Brain (organoid and tissue), 16 donors: ENCODE measurements at places on chromosomes 6 and 20. TPM values are rescaled to one million over a fixed set of nuclear protein-coding genes. Genes with fewer than 3 reads are reported as not detected.

Gene ZFP57
- 0.17 TPM for polyA plus RNA-seq

Gene CST4
- polyA plus RNA-seq, result not detected

Gene OPRL1
- polyA plus RNA-seq, result 10.8 TPM

Gene SLC17A3
- polyA plus RNA-seq, result not detected

Gene TREM2
- polyA plus RNA-seq, result 13.7 TPM

Gene TFAP2A
- polyA plus RNA-seq, result 18.1 TPM

Gene FAM83B
- not detected for polyA plus RNA-seq

Gene LTB
- not detected for polyA plus RNA-seq

Gene ENPP1
- polyA plus RNA-seq, result 0.36 TPM
